ENCODE measurements at places on chromosomes 7 and 10. TPM values are rescaled to one million over a fixed set of nuclear protein-coding genes. Genes with fewer than 3 reads are reported as not detected.

DNA sequence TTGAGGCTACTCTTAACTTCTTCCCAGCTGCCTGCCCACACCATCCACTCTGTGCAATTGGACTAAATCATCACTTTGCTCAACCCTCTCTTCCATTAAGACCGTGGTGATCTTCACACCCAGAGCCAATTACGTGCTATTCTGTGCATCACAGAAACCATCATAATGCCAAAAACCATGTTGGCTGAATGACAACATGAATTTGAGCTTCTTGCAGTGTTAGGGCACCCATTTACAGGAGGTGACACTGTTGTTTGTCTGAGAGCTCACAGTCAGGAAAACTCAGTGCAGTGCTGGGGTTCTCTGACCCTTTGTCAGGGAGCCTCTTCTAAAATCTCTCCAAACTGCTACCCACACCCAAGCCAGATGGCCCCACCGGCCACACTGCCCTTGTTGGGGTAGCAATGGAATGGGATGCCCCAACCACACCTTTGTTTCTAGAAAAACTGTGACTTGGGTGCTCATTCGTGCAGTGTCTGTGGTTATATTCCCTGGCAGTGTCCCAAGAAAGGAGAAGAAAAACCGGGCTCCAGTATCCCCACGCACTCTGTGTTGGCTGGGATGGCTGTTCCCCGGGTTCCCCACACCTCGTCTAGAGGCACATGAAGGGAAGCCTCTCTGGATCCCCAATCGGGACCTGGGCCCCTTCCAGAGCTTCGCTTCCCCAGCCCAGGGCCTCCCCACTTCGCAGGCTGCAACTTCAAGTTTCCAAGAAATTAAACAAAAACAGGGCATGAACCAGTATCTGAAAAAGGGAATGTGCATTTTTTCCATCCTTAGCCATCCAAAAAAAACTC, 2.0 kb upstream of the TNS3 start:
- DNase-seq: no peak

TAS2R41 gene
- not detected for total RNA-seq

DNA sequence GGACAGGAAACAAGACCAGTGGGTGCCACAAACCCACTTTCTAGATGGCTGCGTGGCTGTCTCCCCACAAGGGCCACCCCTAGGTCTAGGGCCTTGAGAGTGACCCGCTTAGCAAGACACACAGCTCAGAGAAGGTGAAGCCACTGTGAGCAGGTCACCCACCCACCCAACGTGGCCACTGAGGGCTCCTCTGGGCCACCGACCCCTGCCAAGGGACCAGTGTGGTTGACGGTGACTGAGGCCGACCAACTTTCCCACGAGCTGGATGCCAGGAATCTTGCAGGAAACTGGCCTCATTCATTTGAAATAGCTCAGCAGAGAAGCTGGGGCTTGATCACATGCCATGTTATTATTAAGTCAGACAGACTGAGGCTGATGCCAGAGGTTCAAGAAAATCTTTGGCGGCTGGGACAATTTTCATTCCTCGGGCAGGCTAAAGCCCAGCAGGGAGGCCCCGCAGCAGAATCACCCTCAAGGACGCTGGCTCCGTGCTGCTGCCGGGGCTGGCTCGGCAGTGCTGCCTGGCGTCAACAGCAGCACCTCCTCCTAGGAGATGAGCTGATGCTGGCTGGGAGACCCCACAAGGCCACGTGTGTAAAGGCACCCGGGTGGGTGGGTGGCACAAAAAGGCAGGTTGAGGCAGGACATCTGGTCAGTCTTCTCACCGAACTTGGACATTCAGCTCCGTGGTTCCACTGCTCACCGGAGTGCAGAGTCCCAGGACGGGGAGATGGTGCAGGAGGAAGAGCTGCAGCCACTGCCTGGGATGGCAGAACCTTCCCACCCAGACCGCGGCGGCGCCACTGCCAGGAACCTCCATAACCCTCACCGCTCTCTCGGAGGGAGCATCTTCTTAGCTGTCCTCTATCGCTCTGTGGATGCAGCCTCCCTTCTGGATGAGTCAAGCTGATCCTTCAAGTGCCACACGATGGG, 57.8 kb downstream of the ZRANB1 start:
- DNase-seq: no peak

DNA sequence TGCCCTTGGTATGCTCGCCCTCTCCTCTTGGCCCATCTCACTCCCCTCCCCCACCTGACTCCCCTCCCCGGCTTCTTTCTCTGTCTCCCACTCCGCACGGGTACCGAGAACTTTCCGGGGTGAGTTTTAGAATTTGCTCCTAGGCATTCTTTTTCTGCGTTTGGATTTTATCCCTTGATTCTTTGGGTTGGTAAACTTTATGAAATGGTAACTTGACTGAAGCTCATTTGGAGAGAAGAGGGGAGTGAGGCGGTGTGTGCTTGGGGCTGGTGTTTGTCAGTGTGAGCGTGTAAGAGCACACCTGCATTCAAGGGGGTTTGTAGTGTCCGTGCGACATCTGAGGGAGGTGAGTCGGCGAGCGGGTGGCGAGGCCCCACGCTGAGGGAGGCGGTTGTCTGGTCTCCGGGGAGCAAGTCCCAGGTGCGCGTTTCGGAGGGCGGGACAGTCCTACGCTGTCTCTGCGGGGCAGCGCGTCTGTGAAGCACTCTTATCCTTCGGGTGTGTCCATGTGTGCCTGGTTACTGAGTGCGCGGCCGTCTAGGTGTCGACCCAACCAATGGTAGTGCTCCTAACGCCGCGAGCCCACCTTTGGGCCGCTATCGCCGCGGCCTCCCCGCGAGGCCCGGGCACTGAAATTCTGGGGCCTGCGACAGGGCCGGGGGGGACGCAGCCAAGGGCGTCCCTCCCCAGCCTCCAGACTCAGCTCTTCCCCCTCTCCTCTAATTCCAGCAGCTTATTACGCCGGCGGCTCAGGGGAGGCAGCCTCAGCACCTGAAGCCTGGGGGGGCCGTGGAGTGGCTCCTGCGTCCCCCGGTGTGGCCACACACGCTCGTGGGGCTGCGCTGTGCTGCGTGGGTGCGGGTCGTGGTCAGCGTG, 2.6 kb upstream of the ZNF503 start:
- no peak for DNase-seq

- DNase-seq: peak; percentile 91
Observed at GRCh38 chr10:43138021-43138756, at the start of gene CSGALNACT2. Gene CSGALNACT2 (plus strand): TSS chr10:43138445. CDS start chr10:43155150, 16,705 bp downstream.

DNA sequence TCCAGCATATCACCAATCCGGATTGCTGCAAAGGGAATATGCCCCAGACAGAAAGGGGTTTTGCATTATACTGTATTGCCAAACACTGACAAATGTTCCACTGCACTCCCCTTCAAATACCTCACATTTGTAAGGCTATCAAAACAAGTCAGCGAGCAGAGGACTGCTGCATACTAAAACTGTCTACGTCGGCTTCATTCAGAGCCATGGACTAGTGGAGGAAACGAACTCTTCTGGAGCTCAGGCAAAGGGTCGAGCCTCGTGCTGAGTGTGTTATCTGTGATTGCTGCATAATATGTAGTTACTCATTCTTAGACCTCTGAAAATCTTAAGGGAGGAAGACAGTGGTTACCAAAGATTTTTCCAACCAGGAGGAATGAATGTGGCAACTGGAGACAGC, 200.2 kb downstream of the DYNC1I1 start:
- DNase-seq: no peak

ANXA8L1 gene
- total RNA-seq: 1.1 TPM

DNA sequence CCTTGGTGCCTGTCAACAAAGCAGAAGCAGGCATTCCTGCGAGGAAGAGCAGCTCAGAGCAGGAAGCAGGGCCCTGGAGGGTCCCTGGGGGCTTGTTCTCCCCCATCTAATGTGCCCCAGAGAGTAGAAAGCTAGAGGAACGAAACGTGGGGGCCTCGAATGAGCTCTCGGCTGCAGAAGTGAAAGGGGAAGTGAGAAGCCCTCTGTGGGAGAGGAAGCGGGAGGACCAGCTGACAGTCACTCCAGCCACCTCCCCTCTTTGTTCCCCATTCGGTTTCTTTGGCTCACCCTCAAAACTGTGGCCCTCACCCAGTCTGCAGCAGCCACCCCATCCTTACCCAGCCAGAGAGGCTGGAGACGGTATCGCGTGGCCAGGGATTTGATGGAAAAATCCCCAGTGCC, 25.0 kb downstream of the C10orf105 start:
- DNase-seq: peak; percentile 76

SPDYE2B gene
- not detected for total RNA-seq

NKX2-3 gene
- total RNA-seq: not detected

GRCh38 chr7:75989500-75990388, 4.7 kb downstream of the TMEM120A start:
- no peak for DNase-seq

PON1 gene
- total RNA-seq: not detected

DNA sequence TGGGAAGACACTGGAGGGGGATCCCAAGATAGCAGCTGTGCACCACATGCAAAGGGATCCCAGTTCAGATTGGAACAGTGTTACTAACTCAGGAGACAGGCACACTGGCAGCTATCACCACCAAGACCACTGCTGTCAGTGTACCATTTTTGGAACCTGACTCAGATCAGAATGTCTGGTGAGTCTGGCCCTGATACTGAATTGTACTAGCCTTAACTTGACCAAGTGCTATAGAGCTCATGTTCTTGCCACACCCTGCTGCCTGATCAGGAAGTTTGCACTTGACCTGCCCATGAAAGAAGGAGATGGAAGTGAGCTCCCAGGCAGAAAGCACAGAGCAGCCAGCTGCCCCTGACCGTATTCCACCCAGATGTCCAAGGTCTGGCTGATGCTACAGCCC, 4.8 kb upstream of the PRRT4 start:
- DNase-seq: no peak

TNPO3 gene
- total RNA-seq: 51.9 TPM

GRCh38 chr10:42732266-42732665, 50.3 kb upstream of the BMS1 start:
- no peak for DNase-seq

PRSS37 gene
- total RNA-seq: not detected

OLAH gene
- total RNA-seq: 0.79 TPM

DNA sequence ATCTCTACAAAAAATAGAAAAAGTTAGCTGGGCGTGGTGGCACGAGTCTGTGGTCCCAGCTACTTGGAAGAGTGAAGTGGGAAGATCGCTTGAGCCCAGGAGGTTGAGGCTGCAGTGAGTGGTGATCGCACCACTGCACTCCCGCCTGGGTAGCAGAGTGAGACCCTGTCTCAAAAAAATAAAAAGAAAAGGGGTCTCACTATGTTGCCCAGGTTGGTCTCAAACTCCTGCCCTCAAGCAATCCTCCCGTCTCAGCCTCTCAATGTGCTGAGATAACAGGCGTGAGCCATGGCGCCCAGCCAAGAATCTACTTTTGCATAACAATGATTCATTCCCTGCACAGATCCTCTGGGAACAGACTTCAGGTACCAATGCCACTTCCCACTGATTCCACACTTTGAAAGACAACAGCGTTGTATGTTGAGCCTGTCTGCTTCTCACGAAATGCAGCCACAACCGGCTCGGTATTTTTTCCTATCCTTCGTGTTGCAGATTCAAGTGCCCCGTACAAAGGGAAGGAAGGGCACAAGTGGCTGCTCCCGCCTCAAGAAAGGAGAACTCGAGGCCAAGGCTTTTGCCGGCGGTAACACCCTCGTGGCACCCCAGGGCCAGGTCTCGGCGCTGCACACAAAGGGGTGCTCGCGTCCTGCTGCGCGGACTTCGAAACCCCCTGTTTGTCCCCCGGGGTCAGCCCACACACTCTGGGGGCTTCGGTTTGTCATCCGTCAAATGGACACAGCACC, 745 bp downstream of the DAGLB start:
- peak; percentile 58 for DNase-seq

GRCh38 chr10:124416733-124417132, 2.0 kb downstream of the OAT start:
- DNase-seq: no peak

DNA sequence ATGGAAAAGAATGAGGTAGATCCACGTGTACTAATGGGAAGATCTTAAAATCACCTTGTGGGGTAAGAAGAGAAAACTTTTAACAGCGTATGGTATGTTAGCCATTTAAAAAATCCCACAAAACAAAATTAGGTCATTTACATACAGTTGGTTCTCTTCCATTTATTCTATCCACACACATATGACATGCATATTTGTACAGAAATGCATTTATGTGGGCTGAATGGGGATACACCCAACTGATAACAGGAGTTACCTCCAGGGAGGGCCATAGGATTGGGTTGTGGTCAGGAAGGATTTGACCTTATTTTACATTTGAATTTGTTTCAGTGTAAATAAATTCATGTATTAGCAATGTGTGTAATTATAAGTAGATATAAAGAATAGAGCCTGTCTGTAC, 71.5 kb downstream of the MCMBP start:
- DNase-seq: no peak

- DNase-seq: no peak
Observed at GRCh38 chr10:89390476-89391225, 1.8 kb upstream of the IFIT1 start.

GRCh38 chr10:119616882-119617570, 20.3 kb upstream of the TIAL1 start:
- DNase-seq: no peak

DNA sequence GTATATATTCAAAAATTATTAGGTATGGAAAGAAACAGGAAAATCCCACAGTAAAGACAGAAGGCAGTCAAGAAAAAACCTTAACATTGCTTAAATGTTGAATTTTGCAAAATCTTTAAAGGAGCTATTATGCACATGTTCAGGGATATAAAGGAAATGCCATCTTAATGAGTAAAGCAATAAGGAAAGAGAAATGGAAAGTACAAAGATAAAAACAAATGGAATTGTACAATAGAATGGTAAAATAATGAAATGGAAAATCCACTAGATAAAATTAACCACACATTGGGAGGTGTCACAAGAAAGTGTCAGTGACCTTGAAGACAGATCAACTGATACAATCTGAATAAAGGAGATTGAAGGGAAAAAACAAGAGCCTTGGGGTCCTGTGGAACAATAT, 82.0 kb downstream of the KIF20B start:
- no peak for DNase-seq

GNAI1 gene
- total RNA-seq: 1.1 TPM

PPP1R17 gene
- not detected for total RNA-seq

STK32C gene
- 15.9 TPM for total RNA-seq

DNA sequence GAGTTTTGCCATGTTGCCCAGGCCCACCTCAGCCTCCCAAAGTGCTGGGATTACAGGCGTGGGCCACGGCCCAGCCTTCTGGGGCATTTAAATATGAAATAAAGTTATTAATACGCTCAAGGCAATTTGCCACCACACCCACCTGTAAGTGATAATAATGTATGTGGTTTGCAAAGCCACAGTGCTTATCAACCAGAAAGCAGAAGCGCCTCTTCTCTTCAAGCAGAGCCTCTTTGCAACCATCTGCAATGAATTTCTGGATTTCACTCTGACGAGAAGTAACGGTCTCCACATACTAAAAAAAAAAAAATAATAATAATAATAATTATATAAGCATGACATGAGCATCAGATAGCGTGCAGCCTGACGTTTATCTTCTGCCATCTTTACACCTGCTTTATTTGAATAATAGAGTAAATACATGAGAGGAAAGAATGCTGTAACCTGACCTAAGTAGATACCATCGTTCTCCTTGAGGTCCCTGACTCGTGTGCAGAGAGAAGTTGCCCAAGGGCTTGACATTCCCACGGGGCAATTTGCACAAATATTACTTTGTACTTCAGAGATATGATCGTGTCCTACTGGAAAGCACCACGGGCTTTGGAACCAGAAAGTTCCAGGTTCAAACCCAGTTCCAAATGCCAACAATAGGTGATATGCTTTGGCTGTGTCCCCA, 34.0 kb downstream of the BRI3 start:
- no peak for DNase-seq

- DNase-seq: no peak
Observed at GRCh38 chr7:28176174-28176573, 4.4 kb downstream of the JAZF1 start.

GRCh38 chr7:21898265-21898930, 47.3 kb downstream of the CDCA7L start:
- DNase-seq: peak; percentile 56

HMX3 gene
- not detected for total RNA-seq

GRCh38 chr10:73039635-73040034, 57.0 kb downstream of the P4HA1 start:
- DNase-seq: no peak

SPDYE16 gene
- 0.52 TPM for total RNA-seq
